PC-9 (cell line): ENCODE measurements at places on chromosomes 7 and 10.

DNA sequence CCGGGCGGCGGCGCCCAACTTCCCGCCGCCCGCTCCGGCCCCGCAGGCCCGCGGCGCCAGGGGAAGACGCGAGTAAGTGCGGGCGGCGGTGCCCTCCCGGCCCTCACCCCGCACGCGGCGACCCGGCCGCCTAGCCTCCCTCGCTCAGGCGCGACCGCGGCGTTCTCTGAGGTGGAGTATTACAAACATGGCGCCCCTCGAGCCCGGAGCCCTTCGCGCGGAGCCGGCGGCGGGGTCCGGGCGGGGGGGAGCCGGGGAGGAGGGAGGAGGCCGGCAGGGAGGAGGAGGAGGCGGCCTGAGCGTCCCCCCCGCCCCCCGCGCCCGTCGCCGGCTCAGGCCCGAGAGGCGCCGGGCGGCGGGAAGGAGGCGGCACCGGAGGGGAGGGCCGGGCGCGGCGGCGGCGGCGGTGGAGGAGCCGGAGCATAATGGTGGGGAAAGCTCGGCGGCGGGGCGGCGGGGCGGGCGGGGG is at the start of gene ZMYND11:
TSS of gene ZMYND11 (plus strand) at position 324 of the 469 bp plus-strand sequence. CDS start 44,558 bp downstream, outside the sequence.
- no peaks in the 10 kb centered on the region for H3K36me3 ChIP-seq
- peak within 1 kb of the TSS; percentile 37; the same call in 1 of the 2 replicates for H3K27ac ChIP-seq
- no peaks in the 10 kb centered on the region for H3K27me3 ChIP-seq
- DNase-seq: no peak
- peaks cover 28% of the 10 kb centered on the region for H3K4me1 ChIP-seq

DNA sequence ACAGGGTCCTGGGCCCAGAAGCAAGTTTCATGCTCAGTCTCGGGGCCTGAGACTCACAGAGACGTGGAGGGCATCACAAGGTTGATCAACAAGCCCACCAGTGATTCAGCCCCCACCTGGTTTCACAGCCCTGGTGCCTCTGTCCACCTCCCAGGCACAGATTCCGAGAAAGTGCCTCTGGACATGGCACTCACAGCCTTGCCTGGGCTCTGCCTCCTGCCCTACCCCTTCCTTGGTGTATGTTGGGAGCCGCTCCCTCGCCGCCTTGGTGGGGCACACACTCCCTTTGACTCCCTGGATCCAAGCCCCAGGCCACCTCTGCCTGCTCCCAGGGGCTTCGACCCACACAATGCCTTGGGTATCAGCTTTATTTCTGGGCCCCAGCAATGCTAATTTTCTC is 200.8 kb upstream of the PPP2R2D start:
- H3K27me3 ChIP-seq: peaks cover 60% of the 10 kb centered on the region
- no peak for DNase-seq
- no peak overlapping the region for H3K4me3 ChIP-seq
- no peaks in the 10 kb centered on the region for H3K36me3 ChIP-seq
- H3K4me1 ChIP-seq: no peaks in the 10 kb centered on the region
- no peak overlapping the region for H3K27ac ChIP-seq

DNA sequence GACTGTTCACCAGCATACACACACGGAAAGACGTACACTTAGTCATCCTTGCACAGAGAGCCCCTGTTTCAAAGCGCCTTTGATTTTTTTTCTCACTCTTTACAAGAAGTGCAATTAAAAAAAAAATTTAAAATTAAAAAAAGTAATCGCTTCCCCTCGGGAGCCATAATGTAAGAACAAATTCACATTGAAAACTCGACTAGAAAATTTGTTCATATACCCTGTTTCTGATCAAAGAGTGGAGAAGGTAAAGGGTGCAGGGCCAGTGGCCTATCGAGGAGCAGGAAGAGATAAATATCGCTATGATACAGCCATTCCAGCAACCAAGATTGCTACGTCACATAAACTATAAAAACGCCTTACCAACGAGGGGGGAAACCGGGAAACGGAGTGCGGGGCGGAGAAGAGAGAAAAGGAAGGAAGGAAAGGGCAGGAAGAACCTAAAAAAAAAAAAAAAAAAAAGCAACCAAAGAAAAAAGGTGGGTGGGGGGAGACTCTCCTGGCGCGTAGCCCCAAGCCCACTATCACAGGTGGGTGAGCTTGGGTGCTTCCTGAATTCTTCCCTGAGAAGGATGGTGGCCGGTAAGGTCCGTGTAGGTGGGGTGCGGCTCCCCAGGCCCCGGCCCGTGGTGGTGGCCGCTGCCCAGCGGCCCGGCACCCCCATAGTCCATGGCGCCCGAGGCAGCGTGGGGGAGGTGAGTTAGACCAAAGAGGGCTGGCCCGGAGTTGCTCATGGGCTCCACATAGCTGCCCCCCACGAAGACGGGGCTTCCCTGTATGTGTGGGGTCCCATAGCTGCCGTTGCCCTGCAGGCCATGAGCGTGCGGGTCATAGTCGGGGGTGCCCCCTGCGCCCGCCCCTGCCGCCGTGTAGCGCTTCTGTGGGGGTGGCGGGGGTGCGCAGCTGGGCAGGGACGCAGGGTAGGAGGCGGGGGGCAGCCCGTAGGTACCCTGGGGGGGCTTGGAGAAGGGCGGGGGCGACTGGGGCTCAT is 5.2 kb upstream of the HOXA2 start:
- H3K27me3 ChIP-seq: no peaks in the 10 kb centered on the region
- peaks cover 29% of the 10 kb centered on the region for H3K4me1 ChIP-seq
- H3K27ac ChIP-seq: no peak overlapping the region
- no peak for DNase-seq

- no peaks in the 10 kb centered on the region for H3K27me3 ChIP-seq
- no peak overlapping the region for H3K27ac ChIP-seq
- DNase-seq: no peak
Observed at GRCh38 chr7:44707558-44708230, 41.0 kb upstream of the ZMIZ2 start.

DNA sequence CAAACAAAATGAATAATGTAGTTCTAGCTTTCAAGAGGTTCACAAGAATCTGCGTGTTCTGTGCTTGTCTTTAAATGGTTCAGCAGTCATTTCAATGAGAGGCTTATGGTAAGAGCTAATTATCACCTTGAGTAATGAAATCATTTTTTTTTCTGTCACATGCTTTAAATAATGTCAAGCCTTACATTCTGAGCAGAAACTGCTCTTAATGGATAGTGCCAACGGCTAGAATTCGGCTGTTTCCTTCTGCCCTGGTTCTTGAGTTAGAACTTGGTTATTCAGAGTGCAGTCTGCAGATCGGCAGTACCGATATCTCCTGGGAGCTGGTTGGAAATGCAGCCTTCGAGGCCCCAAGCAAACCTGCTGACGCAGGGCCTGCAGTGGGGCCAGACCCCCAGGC is 316.2 kb downstream of the CAMK1D start:
- H3K27ac ChIP-seq: no peak overlapping the region
- H3K36me3 ChIP-seq: no peaks in the 10 kb centered on the region
- no peak for DNase-seq
